ENCODE measurements at places on chromosomes 1 and 21.

GRCh38 chr1:21313203-21313885 is 23.1 kb upstream of the ECE1 start:
- no peak for DNase-seq

- no peak for DNase-seq
These were observed 112.8 kb downstream of the C1orf21 start for GRCh38 chr1:184499616-184500015.

DNA sequence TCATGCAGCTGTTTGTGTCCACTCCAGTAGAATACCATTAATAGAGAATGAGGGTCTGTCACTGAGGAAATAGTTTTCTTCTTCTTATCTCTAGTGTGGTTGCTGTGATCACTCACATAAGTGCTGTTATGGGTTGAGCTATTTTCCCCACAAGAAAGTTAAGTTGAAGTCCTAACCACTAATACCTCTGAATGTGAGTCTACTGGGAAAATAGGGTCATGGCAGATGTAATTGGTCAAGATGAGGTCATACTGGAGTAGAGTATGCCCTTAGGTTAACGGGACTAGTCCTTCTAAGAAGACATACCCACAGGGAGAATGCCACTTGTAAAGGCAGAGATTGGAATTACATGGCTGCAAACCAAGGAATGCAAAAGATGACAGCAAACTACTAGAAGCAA is 70.5 kb upstream of the COL24A1 start:
- no peak for DNase-seq

DNA sequence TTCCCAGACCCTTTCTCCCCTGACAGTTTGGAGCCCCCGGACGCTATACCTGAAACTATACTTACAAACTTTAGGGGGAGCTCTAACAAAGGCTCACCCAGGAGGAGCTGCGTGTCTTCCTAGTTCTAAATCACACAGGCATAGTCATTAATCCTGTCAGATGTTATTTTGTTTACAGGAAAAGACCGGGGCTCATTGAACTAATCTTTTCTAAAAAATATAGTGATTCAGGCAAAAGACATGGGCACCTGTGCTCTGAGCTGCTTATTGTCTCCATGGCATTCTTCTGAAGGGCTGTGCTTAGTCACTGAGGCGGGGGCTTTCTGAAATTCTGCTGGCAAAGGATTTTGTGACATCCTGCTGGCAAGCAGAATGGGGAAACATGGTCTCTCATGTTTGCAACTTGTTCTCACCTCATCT is 1577.0 kb downstream of the NCAM2 start:
- DNase-seq: no peak

GRCh38 chr1:77282866-77283539 is 1.2 kb downstream of the AK5 start:
- DNase-seq: no peak

- no peak for DNase-seq
These were observed 2.8 kb downstream of the SRARP start for GRCh38 chr1:16006552-16007485.
